Stimulated activated CD8-positive, alpha-beta memory T cell treated with anti-CD3 and anti-CD28 coated beads, Interleukin-12 subunit alpha, Interleukin-12 subunit beta, amount 100 ng/mL, for 4 hours (primary cell): ENCODE measurements at places on chromosomes 12 and 14.

- peak; percentile 86 for DNase-seq
These were observed at the start of gene MAPK1IP1L for GRCh38 chr14:55051423-55052268. TSS of gene MAPK1IP1L (plus strand) at chr14:55051647. CDS start at chr14:55061684, 10,037 bp downstream.

- DNase-seq: no peak
These were observed 58.2 kb downstream of the LMNTD1 start for GRCh38 chr12:25494926-25495325.

DNA sequence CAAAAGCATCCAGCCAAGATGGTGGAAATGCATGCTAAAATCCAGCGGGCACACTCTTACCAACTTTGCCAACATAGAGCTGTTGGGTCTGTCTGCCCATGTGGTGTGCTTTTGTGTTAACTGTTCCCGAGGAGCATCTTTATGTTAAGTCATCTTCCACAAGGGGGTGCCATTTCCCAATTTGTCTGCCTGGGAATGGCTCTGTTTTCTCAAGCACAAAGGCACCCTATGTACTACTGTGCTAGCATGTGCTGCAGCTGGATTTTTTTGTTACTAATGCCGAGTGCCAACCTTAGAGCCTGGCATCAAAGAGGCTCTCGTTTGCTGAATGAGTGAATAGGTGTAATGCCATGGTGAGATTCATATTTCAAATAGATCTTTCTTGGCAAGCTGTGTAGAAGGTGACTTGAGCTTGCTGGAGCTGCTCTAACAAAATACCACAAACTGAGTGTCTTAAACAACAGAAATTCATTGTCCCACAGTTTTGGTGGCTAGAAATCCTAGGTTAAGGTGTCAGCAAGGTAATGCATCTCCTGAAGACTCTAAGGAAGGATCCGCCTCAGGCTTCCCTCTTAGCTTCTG lies 74.3 kb downstream of the TRHDE start:
- DNase-seq: no peak

DNA sequence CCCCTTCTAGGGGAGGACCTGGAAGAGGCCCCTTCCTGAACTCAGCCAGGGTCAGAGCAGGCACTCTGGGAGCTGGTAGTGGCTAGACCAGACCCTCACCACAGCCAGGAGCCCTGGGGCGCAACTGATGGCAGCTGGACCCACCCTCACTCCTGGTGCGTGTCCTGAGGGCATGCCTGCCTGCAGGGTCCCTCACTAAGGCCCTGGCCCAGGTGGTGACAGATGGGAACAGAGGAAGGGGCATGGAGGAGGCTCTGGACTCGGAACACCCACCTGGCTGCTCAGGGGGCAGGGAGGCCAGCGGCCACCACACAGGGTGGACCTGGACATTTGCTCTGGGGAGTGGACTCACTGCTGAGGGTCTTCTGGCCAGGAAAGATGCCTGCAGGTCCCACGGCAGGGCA lies 342.2 kb upstream of the SFSWAP start:
- DNase-seq: no peak

DNA sequence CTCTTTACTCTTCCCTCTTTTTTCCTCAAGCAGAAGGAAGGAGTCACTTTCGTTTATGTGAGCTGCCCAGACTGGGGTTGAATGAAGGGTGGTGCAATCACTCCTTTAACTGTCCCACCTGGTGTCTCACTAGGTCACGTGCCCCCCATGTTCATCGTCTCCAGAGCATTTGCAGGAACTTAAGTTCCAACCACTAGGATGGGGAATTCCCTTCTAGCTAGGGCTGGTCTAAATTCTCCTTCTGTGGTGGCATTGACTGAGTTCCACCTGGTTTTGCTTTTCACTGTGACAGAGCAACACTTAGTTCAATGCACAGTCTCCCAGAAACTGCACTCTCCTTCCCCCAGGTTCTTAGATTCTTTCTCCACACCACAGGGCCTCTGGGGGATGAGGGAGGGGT lies 9.5 kb downstream of the FANCM start:
- no peak for DNase-seq

DNA sequence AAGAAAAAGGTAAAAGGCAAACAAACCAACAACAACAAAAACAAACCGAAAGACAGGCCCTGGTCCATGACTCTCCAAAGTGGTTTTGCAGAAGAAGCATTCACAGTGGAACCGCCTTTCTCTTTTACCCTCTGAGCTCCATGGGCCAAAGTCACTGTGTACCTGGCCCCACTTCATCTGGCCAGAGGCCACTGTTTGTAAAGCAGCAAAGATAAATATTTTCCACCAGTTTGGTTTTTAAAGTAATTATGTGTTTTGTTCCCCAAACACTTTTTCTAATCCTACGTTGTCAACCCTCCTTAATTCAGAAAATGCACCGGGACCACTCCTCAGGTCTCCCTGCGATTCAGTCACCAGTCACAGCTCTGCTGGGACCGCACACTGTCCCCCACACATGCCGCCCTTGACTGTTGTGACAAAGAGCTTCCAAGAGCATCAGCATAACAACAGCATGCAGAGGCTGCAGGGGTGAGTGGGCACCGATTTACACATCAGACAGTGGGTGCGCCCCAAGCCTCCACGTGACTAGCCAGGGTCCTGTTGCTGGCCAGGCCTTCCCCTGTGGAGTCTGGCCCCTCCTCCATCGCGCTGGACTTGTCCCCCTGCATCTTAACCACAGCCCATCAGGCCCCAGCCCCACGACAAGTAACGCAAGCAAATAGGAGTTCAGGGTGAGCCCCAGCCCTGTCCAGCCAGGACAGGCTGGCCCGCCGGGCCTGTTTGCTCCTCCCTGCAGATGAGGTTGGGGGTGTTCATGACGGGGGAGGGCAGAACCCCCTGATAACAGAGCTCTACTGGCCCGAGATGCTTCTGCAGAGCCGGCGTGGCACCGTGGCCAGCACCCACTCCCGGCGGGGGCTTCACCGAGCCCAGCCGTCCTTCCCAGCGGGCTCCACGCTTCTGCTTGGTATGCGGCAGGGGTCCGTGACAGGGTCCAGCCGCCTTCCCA lies 65.2 kb upstream of the DIO3 start:
- DNase-seq: no peak

DNA sequence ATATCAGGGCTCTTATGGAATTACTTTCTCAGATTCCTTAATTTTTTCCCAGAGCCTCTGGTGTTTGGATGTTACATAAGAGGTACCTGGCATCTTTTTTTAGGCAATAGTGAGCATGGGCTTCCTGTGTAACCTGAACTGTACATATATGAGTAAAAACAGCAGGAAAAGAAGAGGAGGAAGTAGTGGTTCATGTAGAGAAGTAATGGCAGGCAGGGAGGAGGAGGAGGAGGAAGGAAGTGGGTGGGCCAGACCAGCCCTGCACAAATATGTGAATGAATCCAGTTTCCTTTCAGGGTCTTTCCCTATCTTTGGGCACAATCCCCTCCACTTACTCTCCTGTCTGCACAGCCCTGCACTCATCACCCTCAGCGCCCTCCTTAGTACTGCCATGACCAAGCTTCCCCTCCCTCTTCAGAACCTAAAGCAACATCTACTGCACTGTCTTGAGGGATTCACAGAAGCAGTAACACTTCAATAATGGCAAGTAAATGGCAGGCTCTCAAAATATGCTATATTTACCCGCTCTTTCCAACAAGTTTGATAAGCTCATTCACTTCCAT lies 40.9 kb upstream of the GSG1 start:
- no peak for DNase-seq

- no peak for DNase-seq
These were observed 60.1 kb downstream of the MAP1LC3B2 start for GRCh38 chr12:116619246-116619645.

- no peak for DNase-seq
These were observed at the start of gene KRT7 for GRCh38 chr12:52232674-52233461. TSS of gene KRT7 (plus strand) at chr12:52233243. CDS start at chr12:52233297, 54 bp downstream.

- DNase-seq: no peak
These were observed 4.6 kb downstream of the ATP5F1B start for GRCh38 chr12:56641219-56641618.

DNA sequence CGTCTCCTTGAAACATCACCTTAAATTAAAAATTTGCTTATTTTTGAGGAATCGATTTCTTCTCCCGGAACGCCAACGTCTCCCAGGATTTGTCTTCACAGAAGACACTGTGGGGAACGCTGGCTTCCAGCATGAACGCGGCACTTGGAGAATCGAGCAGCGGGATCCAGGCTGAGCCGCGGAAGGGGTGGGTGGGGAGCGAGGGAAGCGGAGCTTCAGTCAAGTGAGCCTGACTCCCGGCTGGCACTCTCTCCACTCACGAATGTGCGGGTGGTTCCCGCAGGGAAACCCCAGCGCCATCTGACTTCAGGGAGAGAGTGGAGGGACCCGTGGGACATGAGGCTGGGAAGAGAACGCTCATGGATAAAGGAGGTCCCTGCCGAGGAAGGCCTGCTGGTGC lies 506.0 kb upstream of the TMEM132C start:
- DNase-seq: no peak

GRCh38 chr12:26131936-26132335 lies 7.1 kb upstream of the BHLHE41 start:
- no peak for DNase-seq

- DNase-seq: no peak
These were observed 101.0 kb upstream of the GZMB start for GRCh38 chr14:24734917-24735500.

GRCh38 chr14:80634106-80634758 lies 307.3 kb downstream of the CEP128 start:
- no peak for DNase-seq

DNA sequence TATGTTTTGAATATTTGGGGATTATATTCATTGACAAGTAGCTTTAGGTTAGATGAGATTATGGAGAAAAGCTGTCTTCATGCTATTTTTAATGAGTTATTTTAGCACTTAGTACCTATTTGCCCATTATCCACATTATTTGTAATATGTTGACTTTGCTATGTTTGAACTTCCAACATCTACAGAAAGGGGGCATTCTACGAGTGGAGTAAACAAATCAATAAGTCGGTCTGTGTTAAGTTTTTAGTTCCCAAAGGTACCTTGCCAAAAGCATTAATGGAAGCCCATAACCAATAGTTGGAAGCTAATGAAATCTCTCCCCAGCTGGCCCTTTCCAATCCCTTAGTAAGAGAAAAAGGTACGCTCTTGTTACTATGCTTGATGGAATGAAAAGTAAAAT lies 250.0 kb upstream of the E2F7 start:
- DNase-seq: no peak

DNA sequence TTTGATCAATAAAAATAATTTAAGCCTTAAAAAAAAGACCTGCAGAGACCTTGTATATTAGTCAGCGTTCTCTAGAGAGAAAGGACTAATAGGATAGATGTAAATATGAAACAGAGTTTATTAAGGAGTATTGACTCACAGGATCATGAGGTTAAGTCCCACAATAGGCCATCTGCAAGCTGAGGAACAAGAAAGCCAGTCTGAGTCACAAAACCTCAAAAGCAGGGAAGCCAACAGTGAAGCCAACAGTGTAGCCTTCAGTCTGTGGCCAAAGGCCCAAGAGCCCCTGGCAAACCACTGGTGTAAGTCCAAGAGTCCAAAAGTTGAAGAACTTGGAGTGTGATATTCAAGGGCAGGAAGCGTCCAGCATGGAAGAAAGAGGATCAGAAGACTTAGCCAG lies 66.3 kb downstream of the TBX5 start:
- DNase-seq: no peak

GRCh38 chr12:124008595-124008994 lies 35.6 kb downstream of the ZNF664 start:
- no peak for DNase-seq

GRCh38 chr12:9977916-9978315 lies 6.7 kb downstream of the CLEC12A start:
- no peak for DNase-seq

- DNase-seq: no peak
These were observed 204.7 kb downstream of the EPS8 start for GRCh38 chr12:15584366-15585041.

DNA sequence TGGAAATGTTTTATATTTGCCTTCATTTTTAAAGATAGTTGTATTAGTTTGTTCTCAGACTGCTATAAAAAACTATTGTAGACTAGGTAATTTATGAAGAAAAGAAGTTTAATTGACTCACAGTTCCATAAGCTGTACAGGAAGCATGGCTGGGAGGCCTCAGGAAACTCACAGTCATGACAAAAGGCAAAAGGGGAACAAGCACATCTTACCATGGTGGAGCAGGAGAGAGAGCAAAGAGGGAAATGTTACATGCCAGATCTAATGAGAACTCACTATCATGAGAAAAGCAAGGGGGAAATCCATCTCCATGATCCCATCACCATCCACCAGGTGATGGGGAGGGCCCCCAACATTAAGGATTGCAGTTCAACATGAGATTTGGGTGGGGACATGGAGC lies 35.5 kb upstream of the UNC79 start:
- no peak for DNase-seq

DNA sequence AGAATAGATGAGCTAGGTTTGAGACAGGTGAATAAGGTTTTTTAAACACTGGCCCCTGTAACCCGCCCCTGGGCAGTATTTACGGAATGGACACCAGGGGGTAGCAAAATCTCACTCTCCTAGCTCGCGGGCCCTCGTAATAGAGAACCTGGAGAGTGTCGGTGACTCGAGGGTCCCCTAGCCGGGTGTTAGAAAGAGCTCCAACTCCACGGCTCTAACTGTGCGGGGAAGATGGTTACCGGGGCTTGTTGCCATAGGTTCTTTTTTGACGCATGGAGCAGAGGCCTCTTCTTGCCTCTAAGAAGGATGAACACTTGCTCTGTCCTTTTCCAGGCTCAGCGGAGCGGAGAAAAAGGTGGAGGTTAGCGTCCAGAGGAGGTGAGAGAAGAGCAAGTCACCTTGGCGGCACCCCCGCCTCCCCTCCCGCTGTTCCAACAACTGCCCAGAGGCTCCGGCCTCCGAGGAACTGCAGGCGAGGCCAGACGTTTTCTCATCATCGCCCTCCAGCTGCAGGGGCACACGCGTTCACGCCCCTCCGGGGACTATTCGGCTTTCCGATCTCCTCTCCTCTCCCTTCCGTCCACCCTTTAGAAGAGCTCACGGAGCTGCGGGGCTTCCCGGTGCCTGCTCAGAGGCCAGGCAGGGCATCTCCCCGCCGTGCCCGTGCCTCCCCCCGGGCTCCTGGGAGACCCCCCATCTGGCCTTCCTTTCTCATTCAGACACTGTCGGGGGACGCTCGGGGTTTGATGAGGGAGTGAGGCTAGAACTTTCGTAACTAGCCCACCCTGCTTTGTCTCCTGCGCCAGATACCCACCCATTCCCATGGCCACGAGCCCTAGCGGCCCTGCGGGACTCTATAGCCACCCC lies 1.4 kb upstream of the ARHGEF40 start:
- no peak for DNase-seq

DNA sequence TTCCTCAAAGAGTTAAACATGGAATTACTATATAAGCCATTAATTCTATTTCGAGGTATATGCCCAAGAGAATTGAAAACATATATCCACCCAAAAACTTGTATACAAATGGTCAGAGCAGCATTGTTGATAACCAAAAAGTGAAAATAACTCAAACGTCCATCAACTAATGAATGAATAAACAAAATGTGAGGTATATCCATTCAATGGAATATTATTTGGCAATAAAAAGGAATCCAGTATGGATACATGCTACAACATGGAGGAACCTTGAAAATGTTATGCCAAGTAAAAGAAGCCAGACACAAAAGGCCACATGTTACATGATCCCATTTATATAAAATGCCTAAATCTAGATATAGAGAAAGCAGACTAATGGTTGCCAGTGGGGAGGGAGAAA lies 36.0 kb downstream of the SLC25A47 start:
- DNase-seq: no peak

- peak; percentile 24 for DNase-seq
These were observed 3.0 kb downstream of the WNT1 start for GRCh38 chr12:48980953-48981756.
